Temporal lobe (tissue), 4 donors: ENCODE measurements at places on chromosomes 5 and 9. TPM values are rescaled to one million over a fixed set of nuclear protein-coding genes. Genes with fewer than 3 reads are reported as not detected.

Gene WNT8A
- under 0.01 TPM for total RNA-seq

Gene FOXD4L6
- not detected for total RNA-seq

Gene PCDH12
- 3.4 TPM for total RNA-seq

Gene IFNA21
- not detected for total RNA-seq

Gene LOX
- 5.9 TPM for total RNA-seq

Gene TPD52L3
- not detected for total RNA-seq

Gene PRRT1B
- total RNA-seq = not detected

Gene ABCA1
- 23.6 TPM for total RNA-seq

Gene GM2A
- total RNA-seq = 5.2 TPM

Gene PCDHGB4
- total RNA-seq = 12.8 TPM

Gene TICAM2
- 0.49 TPM for total RNA-seq

Gene NUTM2G
- total RNA-seq = not detected

Gene PCDHGA7
- 8.1 TPM for total RNA-seq

Gene AGXT2
- total RNA-seq = not detected

Gene CTXN3
- 3.2 TPM for total RNA-seq

Gene CCL21
- not detected for total RNA-seq

Gene ITGA1
- 5.2 TPM for total RNA-seq
